CD4-positive, alpha-beta T cell treated with Interferon gamma for 1 hour (primary cell): ENCODE measurements at places on chromosomes 12 and 14.

- no peak for DNase-seq
Measured at GRCh38 chr12:120376009-120376408, 7.0 kb upstream of the MSI1 start.

DNA sequence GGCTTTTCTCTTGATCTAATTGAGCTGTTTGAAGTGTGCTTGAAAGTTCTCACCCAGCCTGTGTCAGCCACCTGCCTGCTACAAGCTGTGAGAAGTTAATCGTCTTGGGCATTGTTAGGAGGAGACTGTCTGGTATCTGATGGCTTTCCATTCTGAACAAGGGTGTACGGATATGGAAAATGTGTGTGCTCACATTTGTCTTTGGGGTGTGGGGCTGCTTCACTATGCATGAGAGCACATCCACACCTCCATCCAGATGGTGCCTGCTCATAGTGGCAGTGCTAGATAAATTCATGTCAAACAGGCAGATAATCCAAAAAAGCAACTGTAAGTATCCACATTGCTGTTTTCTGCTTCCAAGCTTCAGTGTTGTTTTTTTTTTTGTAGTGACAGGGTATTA, 462.2 kb downstream of the DIO2 start:
- no peak for DNase-seq

- DNase-seq: no peak
Measured at GRCh38 chr12:9707356-9707755, 25.5 kb downstream of the CLECL1 start.

GRCh38 chr12:73815072-73815645, 722.5 kb upstream of the ATXN7L3B start:
- no peak for DNase-seq

- DNase-seq: no peak
Measured at GRCh38 chr12:129871991-129872972, 31.5 kb downstream of the TMEM132D start.
